Activated CD8-positive, alpha-beta T cell treated with anti-CD3 and anti-CD28 coated beads for 36 hours (primary cell): ENCODE measurements at places on chromosomes 2 and 18. TPM values are rescaled to one million over a fixed set of nuclear protein-coding genes. Genes with fewer than 3 reads are reported as not detected.

The MAP3K20 gene
- total RNA-seq = 10.2 TPM

DNA sequence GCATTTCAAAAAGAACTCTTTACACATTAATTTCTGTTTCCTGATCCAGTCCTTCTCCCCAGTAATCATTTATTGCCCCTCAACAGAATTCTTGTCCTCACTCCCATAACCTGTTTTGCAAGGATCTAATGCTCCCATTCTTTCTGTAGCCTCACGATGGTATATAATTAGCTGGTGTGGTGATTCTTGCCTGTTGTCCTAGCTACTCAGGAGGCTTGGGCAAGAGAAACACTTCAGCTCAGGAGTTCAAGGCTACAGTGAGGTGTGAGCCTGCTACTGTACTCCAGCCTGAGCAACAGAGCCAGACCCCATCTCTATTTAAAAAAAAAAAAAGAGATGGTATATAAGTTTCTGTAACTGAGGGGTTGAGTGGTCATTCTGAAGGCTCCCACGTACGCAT, 7.7 kb upstream of the TRAPPC8 start:
- DNase-seq = no peak

The SIGLEC15 gene
- not detected for total RNA-seq

The CRYGD gene
- not detected for total RNA-seq

The LIMS4 gene
- total RNA-seq = 0.83 TPM

DNA sequence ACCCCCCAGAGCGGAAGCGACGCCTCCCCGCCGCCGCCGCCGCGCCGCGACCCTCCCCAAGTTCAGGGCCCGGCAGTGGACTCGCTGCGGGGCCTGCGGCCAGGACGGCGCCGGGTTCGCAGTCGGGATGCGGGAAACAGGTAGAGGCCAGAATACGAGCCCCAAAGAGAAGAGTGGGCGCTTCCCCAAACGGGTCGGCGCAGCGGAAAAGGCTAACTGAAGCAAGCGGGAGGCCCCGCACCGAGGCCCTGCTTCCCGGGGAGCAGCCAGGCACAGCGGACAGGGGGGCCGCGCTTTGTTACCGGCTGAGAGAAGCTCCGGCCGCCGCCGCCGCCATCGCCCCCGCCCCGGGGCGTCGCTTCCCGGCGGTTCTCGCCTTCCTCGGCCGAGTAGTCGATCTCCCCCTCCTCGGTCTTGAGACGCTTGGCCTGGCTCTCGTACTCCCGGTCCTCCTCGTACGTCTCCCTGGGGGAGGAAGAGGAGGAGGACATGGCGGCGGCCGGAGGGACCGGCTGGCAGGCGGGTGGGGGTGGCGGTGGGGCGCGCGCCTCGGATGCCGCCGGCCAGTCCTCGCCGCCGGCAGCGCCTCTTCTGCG, 494 bp downstream of the HNRNPLL start:
- DNase-seq = peak; percentile 58

- DNase-seq = no peak
Measured at GRCh38 chr2:112251271-112251670, 3.6 kb downstream of the ZC3H8 start.

DNA sequence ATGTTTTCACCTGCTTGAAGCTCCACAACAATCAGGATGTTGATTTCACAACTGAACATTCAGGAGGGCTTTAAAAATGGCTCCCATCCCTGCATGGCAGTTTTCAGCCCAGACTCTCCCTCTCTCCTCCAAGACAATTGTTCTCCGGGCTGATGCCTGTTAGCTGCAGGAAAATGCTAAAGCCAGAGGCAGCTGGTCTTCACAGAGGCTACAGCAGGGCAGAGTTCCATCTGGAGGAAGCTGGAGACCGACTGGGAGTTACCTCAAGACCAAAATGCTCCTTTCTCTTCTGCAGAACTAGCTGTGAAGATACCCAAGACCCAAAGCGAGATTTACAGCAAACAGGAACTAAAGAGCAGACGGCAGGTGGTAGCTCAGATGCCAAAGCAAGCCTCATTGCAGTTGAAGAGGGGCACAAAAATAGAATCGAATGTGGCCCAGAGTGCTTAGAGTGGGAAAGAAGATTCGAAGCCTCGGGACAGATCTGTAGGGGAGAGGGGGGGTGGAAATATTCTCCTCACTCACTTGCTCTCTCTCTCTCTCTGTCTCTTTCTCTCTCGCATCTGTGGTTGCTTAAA, 423.6 kb downstream of the ZNF521 start:
- no peak for DNase-seq

GRCh38 chr2:20221555-20221973, 3.4 kb downstream of the SDC1 start:
- DNase-seq = no peak

- DNase-seq = no peak
Measured at GRCh38 chr2:23590241-23590869, 205.4 kb downstream of the KLHL29 start.

DNA sequence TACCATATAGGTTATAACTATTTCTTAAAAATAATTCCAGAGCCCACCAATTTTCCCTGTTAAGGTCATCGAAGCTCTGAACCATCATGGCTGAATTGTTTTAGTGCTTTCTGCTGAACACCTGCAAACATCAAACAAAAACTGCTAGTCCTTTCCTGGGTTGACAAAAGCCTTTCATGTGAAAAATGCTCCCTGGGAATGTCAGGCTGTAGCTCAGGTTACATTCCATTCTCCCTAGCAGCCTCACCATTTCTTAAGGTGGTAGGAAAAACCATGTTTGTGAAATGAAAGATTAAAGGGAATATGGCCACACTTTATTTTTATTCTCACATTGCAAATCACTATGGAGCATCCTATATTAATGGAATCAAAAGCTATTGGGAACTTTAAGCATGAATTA, 5.7 kb downstream of the TCF4 start:
- no peak for DNase-seq

The LPIN2 gene
- total RNA-seq = 95.5 TPM

The WNT6 gene
- total RNA-seq = 0.25 TPM

DNA sequence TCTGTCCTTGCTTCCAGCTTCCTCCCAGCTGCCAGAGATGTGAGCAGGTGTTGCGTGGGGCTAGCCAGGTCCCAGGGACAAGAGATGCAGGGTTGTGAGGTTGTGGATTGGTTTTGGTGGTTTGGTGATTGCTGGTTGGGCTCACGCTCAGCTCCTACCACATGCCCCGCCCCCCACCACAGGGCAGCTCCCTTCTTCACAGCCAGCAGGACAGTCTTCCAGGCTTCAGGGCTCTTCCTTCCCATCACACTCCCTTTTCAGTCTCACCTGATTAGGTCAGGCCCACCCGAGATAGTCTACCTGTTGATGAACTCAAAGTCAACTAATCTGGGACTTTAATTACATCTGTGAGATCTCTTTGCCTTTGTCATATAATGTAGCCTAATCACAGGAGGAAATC, 52.0 kb upstream of the GLI2 start:
- DNase-seq = no peak

GRCh38 chr2:233989221-233989858, 61.2 kb upstream of the SPP2 start:
- no peak for DNase-seq

DNA sequence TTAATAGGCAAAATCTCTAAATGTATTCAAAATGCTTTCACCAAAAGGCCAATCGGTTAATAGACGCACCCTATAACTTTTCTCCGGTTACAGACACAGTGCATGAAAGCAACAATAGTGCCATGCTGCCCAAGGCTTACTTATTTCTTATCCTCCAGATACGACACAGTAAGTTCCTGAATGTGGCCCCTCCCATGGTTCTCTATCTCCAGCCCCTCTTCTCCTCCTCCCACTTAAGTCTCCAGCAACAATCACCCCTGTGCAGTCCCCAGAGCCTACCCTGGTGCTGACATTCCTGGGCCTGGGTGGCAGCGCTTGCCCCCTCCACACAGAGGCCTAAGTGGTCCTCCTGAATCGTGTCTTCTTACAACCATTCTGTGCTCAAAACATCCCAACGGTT, 3.6 kb downstream of the KIDINS220 start:
- no peak for DNase-seq

The BMP10 gene
- not detected for total RNA-seq

- no peak for DNase-seq
Measured at GRCh38 chr2:141048951-141049350, 1081.9 kb downstream of the LRP1B start.

The CYP1B1 gene
- total RNA-seq = 3.6 TPM

The ARHGAP28 gene
- not detected for total RNA-seq

DNA sequence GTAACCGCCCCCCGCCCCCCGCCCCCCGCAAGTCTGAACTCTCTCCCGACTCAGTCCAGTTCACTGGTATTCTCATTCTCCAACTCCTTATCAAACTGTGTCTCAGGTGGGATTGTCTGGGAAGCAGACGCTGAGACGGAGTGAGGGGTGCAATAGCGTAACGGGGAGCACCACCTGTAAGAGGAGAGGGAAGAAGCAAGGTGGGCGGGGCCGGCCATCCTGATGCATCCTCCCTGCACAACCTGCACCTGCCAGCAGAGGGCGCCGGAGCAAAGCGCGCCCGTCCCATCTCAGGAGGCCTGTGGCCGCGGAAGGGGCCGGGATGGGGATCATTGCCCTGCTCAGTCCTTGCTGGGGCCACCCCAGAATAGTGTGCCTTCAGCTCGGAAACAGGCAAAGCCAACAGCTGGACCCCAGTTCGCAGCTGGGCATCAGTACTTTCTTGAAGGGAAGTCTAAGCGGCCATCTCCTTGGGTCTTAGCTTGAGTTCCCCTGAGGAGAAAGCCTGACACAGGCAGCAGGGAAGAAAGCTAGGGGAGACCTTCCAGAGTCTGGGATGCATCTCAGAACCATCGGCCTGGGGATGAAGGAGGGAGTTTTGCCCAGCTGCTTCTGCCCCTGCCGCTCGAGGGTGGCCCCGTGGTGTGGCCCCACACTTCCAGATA, 208.0 kb downstream of the TFCP2L1 start:
- DNase-seq = peak; percentile 85

The LRRTM1 gene
- total RNA-seq = not detected

The TUBB8B gene
- total RNA-seq = not detected

The CRYBA2 gene
- not detected for total RNA-seq

- DNase-seq = no peak
Measured at GRCh38 chr2:2671826-2672225, 340.8 kb upstream of the MYT1L start.

DNA sequence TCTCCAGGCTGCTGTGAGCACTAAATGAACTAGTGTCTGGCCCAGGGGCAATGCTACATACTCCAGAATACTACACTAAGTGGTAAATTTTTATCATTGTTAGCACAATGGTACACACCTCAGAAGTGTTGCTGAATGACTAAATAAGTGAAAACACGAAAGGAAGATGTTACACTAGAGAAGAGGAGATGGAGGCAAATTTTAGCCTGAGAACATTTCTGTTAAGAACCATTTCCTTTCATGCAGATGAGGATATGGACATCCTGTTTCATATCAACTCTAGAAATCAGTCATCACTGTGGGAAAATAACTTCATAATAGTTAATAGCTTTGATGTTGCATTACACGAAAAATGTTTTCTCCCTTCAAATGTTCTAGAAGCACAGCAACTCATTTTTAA, 117.6 kb upstream of the STK17B start:
- DNase-seq = no peak

DNA sequence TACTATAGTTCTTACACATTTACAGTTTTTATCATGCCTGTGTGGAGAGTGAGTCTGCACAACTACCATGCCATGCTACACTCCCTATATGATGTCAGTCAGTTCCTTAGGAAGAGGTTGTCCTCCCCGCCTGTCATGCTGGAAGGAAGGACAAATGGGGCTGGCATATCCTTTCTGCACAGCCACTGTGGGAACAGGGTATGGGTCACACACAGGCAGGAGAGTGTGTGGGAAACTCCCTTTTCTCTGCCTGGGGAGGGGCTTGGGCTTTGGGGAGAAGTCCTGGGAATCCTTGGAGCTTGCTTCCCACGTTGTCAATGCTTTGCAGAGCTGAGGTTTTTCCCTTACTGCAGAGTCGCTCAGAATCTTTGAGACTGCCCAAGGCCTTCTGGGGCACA, 232.1 kb downstream of the PRKCE start:
- no peak for DNase-seq

The RGPD8 gene
- total RNA-seq = 13.5 TPM
